GM18507 (cell line): ENCODE measurements at places on chromosomes 5 and 9.

DNA sequence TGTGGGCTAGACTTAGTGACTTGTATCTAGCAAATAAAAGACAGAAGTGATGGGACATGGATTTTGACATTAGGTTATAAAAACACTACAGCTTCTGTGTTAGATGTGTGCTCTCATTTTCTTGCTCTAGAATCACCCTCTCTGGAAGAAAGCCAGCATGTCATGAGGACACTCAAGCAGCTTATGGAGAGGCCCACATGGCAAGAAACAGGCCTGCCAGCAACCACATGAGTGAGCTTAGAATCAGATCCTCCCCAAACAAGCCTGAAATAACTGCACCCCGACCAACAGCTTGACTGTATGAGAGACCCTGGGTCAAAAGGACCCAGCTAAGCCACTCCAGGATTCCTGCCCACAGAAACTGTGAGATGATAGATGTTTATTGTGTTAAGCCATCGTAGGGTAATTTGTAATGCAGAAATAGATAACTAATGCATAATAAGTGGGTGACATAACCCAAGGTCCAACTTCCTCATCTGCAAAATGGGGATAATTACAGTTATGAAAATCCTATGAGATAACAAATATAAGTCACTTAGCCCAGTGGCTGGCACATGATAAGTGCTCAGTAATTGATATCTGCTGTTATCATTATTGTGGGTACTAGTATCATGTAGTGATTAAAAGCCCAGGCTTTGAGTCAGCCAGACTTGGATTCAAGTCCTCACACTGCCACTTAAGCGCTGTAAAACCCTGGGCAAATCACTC, 86.5 kb downstream of the KLHL3 start:
- DNase-seq, result no peak

- no peak for DNase-seq
Measured at GRCh38 chr5:145780982-145781381, 54.2 kb downstream of the PRELID2 start.

DNA sequence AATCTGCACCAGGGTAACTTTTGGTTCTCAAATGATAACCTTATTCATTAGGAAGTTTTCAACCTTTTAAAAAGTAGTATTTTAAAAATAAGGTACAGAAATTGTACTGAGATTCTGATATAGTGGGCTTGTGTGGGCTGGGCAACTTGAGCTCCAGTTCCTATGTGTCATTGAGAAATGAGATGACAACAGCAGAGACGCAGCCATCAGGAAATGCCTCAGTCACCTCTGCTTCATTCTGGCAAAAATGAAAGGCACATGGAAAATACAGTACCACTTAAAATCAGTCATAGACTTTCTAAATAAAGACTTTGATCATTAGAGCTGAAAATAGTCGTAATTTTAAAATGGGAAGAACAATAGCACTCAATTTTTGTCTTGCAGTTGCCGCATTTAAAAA, 480.2 kb downstream of the PLK2 start:
- DNase-seq, result no peak

GRCh38 chr9:136345281-136346156, 18.0 kb downstream of the DNLZ start:
- no peak for DNase-seq

DNA sequence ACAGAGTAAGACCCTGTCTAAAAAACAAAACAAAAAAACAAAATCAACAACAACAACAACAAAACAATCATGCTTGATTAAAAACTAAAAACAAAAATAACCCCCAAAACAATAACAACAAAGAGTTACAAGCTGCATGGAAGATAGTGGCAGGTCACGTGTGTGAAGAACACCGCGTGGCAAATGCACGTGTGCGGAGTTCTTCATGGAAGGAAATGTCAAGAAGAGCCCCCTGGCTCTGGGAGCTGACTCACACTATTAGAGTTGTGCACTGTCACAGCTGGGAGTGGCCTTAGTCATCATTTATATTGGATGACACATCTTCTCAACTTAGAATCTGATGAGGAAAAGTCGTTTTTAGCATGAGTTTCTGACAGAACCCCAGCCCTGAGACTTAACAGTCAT, 110.5 kb downstream of the JMY start:
- DNase-seq, result no peak

GRCh38 chr5:6734243-6734700, 21.0 kb downstream of the TENT4A start:
- no peak for DNase-seq

DNA sequence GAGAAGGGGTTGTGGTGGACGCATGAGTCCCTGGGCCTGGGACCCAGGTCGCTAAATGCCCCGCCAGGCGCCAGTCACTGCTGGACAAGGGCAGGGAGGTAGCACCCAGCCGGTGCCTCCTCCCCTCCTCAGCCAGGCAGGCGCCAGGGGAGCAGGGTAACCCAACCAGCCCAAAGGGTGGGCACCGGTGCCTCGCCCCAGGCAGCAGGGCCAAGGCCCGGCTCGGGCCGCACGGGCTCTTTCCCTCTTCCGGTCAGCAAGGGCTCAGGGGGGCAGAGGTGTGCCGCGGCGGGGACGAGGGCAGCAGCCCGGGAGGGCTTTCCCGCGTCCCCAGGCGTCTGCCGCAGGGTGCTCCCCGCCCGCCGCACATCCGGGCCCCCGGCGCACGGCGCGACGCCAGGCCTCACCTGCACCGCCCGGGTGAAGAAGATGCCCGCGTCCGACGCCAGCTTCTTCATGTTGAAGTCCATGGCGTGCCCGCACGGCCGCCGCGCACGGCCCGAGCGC, 393 bp downstream of the SH3GLB2 start:
- DNase-seq, result no peak
